NCI-H460 (cell line): ENCODE measurements at places on chromosomes 3 and 15.

- DNase-seq, result no peak
These were observed 57.9 kb upstream of the SETD2 start for GRCh38 chr3:47221798-47222197.

DNA sequence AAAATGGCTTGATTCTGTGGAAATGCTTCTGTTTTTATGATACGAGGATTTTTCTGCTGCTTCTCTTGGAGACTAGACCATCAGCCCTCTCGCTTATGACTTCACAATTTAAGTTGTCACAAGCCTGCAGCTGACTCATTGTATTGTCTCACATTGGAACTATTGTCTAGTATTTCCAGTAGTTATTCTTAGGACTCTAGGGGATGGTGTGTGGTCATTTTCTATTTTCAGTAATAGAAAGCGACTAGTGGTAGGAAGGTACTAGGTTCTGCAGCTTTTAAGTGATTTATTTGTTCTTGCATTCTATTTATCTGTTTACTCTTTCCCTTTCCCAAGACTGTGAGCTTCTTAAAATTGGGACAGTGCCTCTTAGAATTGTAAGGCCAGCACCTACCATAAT is 66.3 kb upstream of the CRTC3 start:
- DNase-seq, result no peak

DNA sequence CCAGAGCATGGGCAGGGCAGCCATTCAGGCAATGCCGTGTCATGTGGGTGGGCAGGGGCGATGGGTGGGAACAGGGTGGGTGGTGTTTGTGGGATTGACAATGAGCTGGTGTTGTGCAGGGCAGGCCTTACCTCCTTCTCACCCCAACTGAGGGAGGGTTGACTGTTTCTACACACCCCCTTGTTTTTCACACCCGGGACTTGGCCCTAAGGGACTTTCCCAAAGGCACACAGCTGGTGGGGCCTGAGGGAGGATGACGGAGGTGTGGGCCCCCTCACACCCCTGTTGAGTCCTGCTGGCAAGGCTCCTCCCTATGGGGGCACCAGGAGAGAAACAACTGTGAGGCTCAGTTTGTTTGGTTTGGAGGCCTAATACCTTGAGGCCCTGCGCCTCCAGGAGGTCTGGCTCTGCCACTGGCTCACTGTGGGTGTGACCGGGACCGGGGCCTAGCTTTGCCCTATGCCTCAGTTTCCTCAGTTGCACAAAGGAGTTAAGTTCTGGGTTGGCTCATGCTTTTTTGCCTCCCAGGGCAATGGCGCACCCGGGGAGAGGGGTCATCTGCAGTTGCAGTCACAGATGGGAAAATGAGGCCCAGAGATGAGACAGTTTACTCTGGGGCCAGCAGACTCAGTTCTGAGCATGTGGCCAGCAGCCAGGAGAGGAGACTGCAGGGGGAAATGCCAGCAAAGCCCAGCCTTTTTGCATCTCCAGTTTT is 5.1 kb upstream of the DNAH1 start:
- no peak for DNase-seq

DNA sequence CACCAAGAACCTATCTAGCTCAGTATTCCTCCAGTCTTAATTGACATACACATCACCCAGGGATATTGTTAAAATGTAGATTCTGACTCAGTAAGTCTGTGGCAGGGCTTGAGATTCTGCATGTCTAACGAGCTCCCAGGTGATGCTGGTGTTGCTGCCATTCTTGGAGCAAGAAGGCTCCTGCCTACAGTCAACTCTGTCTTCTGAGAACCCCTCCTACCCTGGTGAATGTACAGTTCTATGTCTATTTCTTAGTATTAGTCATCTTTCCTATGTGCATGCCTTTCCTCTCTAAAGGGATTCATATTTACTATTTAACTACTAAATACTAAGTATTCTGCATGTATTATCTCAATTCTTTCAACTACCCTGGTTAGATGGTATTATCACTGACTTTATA is 268.7 kb downstream of the EDEM1 start:
- DNase-seq, result no peak

- DNase-seq, result no peak
These were observed 516.6 kb downstream of the EPHB1 start for GRCh38 chr3:135311699-135312098.

DNA sequence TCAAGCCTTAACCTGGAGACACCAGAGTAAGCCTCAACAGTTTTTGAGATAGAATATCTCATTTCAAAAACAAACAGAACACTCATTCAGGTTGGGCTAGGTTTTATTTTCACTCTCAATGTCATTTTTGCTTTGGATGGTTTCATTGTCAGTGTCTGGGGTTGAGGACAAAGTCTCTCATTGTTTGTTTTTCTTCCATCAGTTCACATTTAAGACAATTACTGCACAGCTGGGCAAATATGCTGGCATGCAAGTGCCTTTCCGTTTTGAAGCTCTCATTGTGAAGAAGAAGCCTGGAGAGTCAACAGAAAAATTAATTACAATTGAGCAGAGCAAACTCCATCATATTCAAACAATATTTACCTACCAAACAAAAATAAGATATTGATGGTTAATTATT is 1050.0 kb downstream of the TBL1XR1 start:
- DNase-seq, result no peak

DNA sequence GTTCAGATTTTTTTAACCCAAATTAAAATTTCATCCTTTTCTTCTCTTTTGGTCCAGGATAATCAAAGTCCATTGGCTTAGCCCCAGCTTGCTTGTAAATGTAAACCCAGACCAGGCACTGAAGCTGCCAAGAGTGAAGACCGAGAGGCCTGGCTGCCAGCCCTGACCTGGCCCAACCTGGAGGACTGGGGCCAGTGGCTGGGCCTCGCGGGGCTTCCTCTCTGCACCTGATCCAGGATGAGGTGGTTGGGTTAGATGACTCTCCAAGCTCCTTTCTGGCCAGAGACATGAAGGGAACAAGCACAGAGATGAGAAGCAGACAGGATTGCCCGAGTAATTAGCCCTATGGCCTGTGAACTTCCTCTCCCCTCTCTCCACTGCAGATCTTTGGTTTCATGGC is 50.6 kb downstream of the CMTM6 start:
- DNase-seq, result no peak

DNA sequence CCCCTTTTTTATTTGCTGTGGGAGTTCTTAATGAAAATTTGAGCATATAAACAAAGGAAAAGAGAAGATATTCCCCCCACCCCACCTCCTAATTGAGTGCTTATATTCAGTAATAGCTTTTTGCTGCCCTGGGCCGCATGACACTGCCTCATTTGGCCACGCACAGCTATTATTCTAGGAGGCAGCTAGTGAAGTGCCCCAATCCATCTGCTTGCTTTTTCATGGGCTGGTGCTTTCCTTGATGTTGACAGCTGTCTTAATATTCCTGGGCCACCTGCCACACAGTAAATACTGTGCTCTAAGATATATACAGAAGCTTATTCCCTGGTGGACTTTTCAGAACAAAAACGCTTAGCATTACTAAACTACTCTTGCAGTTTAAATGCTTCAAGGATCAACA is 3.8 kb upstream of the CRYBG3 start:
- no peak for DNase-seq

- DNase-seq, result no peak
These were observed 457.5 kb upstream of the ALCAM start for GRCh38 chr3:104909198-104909597.

GRCh38 chr3:167166594-167167253 is 213.4 kb downstream of the ZBBX start:
- no peak for DNase-seq

GRCh38 chr15:96332637-96333121 is 2.2 kb downstream of the NR2F2 start:
- no peak for DNase-seq

GRCh38 chr15:71448688-71449114 is 333.4 kb downstream of the THSD4 start:
- DNase-seq, result peak; percentile 55

- DNase-seq, result no peak
These were observed 162.9 kb downstream of the TIGIT start for GRCh38 chr3:114456742-114457141.

- DNase-seq, result no peak
These were observed 90.1 kb upstream of the LYSMD4 start for GRCh38 chr15:99823346-99823745.

GRCh38 chr3:170749765-170750477 is 120.1 kb downstream of the RPL22L1 start:
- no peak for DNase-seq

- DNase-seq, result no peak
These were observed 97.6 kb upstream of the CNTN3 start for GRCh38 chr3:74711913-74712512.

GRCh38 chr3:9369508-9369907 is 6.7 kb downstream of the THUMPD3 start:
- DNase-seq, result no peak

GRCh38 chr3:79488407-79488806 is 279.4 kb downstream of the ROBO1 start:
- DNase-seq, result no peak

- no peak for DNase-seq
These were observed 51.8 kb downstream of the CHD2 start for GRCh38 chr15:92951800-92952457.

GRCh38 chr3:195751560-195751959 is 30.8 kb downstream of the MUC20 start:
- DNase-seq, result no peak

DNA sequence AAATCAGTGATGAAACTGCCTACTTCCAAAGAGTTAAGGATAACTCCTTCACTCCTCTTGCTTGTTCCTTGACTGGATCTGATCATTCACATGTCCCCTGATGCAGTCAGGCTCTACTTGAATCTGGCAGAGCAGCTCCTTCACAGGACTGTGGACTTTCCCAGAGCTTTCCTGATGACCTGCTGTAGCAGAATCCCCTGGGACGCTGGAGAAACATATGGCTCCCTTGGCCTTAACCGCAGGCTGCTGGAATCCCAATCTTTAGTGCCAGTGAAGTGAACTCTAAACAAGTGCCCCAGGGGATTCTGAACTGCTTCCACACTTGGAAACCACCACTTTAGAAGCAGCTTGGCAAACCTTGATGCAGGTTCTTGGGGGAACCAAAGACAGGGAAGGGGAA is 217.8 kb downstream of the CHST2 start:
- no peak for DNase-seq

- DNase-seq, result peak; percentile 29
These were observed 162.4 kb upstream of the CFAP20DC start for GRCh38 chr3:59212128-59212779.

GRCh38 chr15:85744579-85744978 is 50.1 kb downstream of the KLHL25 start:
- DNase-seq, result no peak

GRCh38 chr15:59687836-59688235 is 1.3 kb downstream of the BNIP2 start:
- DNase-seq, result no peak

GRCh38 chr3:164222197-164222596 is 856.1 kb downstream of the SI start:
- no peak for DNase-seq

DNA sequence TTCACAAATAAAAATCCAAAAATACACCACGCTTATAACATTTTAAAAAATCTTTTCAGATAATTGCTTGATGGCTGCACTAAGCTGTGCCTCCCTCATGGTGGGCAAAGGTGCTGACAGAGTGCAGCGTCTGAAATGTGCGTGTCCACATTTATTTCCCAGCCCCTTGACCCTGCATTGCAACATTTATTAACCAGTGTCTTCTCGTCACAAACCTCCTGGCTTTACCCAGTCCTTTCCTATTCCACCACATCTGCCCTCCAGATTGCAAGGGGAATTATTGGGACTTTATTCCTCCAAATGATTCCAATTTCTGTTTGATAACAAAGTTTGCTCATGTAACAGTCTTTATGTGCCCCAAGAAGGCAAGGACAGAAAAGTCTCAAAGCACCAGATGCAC is 5.5 kb downstream of the RASGRP1 start:
- no peak for DNase-seq

GRCh38 chr3:71045212-71045916 is 538.2 kb downstream of the FOXP1 start:
- DNase-seq, result no peak

GRCh38 chr3:29312960-29313452 is 32.1 kb downstream of the RBMS3 start:
- DNase-seq, result no peak

GRCh38 chr3:148606979-148607378 is 90.7 kb upstream of the AGTR1 start:
- DNase-seq, result no peak

DNA sequence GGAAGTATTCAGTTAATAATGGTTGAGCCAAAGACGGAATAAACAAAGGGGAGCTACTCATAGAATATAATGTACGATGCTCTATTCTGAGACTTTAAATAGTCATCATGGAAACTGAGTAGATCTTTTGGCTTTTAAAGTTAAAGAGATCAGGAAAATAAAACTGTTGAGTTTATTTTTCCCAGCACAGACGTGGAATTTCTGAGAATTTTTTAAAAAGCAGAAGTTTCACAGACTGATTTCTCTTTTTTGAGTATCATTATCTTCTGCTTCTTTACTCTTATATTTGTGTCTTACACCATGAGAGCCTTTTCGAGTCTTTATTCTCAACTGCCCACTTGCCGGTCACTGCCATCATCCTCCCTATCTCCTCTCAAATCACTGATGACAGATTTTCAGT is 13.2 kb downstream of the P2RY14 start:
- DNase-seq, result no peak

- DNase-seq, result no peak
These were observed 10.8 kb upstream of the RARRES1 start for GRCh38 chr3:158742871-158743663.

DNA sequence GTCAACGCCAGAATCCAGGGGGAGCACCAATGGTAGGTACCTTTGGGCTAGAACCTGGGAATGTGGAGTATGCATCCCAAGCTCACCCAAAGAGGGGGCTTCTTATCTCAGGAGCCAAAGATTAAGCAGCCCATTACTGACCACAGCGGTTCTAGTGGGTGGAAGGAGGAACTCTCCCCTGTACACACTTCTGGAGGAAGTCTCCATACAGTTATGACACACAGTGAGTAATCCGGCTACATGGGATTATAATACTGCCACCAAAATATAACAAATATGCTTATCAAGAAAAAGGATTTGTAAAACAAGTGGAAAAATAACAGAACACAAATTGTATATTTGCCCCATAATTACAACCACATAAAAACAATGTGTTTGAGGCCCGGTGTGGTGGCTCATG is 8.4 kb downstream of the MYO1E start:
- DNase-seq, result no peak

GRCh38 chr15:50143255-50143860 is 24.3 kb upstream of the ATP8B4 start:
- DNase-seq, result no peak

DNA sequence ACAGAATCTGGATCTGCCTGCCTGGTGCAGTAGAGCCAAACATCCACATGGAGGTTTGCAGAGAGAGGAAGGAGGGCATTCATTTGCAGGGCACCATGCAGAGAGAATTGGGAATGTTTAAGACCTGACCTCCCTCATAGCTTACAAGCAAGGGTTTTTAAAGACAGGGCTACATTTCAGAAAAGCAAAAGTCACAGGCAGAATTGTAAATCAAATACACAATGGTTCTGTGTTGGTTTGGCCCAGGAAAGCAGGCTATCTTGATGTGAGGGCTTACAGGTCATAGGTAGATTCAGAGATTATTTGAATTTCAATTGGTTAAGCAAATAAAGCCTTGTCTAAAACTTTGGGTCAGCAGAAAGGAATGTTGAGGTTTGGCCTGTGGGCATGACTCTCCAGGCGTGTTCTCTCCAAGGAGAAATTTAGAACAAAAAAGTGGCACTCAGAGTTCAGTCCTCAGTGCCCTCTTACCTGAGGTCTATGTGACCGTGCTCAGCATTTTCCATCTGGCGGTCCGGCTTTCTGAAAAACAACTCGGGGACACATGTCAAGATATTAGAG is 91.5 kb downstream of the CD47 start:
- no peak for DNase-seq

- no peak for DNase-seq
These were observed 65.4 kb upstream of the ITGA11 start for GRCh38 chr15:68497206-68497910.
